ENCODE measurements at places on chromosomes 4 and X. TPM values are rescaled to one million over a fixed set of nuclear protein-coding genes. Genes with fewer than 3 reads are reported as not detected.

- no peak for DNase-seq
These were observed 84.9 kb downstream of the BCOR start for GRCh38 chrX:40012868-40013265.

GRCh38 chr4:47650584-47651130, 165.6 kb downstream of the ATP10D start:
- DNase-seq, result no peak

DNA sequence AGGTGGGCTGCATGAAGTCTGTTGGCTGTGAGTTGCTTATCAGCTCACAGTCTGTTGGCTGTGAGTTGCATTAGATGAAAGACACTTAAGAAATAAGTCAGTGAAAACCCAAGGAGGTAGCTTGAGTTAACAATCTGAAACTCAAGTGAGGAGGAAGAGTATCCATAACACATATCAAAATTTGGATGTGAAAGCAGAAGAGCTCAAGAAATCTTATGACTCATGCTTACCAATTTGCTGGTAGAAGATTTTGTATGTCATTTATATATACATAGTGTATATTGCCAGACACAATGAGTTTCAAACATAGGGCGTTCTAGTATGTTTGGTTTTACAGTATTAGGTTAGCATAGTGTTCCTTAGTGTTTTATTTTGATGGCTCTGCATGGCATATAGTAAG, 107.4 kb downstream of the DDIT4L start:
- DNase-seq, result no peak

DNA sequence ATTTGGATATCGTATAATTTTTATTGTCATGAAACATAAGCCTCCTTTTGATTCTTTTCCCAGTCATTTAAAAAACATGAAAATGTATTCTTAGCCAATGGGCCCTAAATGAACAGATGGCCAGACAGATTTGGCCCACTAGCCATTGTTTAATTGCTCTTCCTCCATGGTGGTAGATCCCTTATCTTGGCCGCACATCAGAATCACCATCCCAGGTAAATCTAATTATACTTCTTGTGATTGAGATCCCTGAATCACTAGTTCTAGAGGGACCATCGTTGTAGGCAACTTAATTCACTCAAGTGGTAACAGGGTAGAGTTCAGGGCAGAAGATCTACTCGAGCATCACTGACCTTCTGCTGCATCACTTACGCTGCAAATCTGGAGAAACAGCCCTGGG, 24.1 kb upstream of the VCX3A start:
- no peak for DNase-seq

GRCh38 chr4:77007358-77008230, 58.0 kb downstream of the SEPTIN11 start:
- no peak for DNase-seq

DNA sequence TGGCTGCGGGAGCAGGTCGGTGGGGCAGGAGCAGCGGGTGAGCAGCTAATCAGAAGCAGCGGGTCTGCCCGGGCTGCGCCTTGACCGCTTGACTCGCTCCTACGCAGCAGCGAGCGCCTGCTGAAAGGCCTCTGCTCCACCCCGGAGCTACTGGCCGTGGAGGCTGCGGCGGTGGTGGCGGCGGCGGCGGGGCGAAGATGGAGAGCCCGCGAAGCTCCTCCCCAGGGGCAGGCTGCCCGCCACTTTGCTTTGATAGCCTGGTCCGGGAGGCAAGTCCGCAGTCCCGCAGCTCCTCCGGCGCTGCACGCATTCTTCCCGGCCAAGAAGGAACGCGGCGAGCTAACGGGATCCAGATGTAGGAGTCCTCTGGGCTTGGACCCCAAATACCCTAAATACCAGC, 36.7 kb downstream of the PJA1 start:
- no peak for DNase-seq

- no peak for DNase-seq
These were observed 12.3 kb downstream of the MSL3 start for GRCh38 chrX:11770320-11770719.

CLNK gene
- not detected for total RNA-seq

TXK gene
- 2.4 TPM for total RNA-seq

FHIP1A gene
- 21.6 TPM for total RNA-seq

SHOX gene
- total RNA-seq, result 0.12 TPM
